ENCODE measurements at places on chromosomes 13 and 19.

DNA sequence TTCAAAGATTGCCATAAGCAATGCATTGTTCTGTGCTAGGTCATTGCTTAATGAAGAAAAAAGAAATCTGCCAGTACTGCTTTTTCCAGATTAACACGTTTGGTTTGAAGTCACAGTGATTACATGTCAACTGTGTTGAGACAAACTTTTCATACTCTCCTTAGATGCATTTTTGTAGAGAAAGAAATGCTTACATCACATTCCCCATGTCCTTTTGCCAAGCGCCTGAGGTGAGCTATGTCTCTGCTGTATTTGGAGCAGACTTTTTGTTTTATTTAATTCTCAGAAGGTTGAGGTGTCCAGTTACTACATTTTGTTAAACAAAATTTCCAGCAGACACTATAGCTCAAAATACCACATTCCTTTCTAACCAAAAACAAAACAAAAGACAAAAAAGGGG, 16.2 kb downstream of the LACC1 start:
- DNase-seq = no peak

DNA sequence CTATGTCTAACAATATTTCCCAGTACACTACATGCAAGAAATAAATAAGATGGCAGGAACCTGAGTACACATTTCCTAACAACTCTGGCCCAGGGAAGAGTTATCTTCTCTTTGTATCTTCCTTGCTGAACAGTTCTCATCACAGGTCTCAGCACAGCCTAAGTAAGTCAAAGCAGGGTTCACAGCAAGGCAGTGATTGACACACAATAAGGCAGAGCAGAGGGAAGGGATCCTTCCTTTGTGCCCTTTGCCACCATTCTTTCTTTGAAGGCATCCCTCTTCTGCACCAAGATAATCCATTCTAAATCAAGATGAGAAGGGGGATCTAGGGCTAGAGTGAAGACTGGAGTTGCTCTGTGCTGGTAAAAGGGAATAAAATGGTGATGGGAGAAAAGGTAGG, 73.4 kb upstream of the TRPC4 start:
- no peak for DNase-seq

DNA sequence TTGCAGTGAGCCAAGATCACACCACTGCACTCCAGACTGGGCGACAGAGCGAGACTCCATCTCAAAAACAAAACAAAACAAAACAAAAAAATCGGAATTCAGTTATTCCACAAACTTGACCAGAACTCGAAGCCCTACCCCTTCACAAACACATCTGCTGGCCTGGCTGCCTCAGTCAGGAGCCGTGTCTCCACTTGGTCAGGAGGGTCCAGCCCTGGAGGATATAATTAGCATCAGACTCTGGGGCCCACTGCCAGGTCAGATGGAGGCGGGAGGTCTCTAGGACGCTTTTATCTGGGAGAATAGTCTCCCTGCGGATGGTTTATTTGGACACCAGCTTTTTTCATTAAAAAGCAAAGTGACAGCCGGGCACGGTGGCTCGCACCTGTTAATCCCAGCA, 8.0 kb downstream of the ELL start:
- no peak for DNase-seq

- DNase-seq = no peak
Observed at GRCh38 chr19:9531933-9532332, 6.5 kb downstream of the ZNF426 start.

DNA sequence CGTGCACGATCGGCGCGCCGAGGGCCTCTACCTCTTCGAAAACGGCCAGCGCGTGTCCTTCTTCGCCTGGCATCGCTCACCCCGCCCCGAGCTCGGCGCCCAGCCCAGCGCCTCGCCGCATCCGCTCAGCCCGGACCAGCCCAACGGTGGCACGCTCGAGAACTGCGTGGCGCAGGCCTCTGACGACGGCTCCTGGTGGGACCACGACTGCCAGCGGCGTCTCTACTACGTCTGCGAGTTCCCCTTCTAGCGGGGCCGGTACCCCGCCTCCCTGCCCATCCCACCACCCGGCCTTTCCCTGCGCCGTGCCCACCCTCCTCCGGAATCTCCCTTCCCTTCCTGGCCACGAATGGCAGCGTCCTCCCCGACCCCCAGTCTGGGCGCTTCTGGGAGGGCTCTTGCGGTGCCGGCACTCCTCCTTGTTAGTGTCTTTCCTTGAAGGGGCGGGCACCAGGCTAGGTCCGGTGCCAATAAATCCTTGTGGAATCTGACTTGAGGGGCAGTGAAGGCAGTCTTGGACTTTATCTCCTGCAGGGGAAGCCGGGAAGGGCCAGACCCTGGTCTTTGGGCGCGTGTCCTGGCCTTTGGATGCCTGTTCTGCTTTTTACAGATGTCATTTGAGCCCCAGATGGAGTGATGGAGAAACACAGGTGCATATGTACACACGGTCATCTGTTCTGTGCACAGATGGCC, 2.2 kb downstream of the CLEC11A start:
- no peak for DNase-seq

DNA sequence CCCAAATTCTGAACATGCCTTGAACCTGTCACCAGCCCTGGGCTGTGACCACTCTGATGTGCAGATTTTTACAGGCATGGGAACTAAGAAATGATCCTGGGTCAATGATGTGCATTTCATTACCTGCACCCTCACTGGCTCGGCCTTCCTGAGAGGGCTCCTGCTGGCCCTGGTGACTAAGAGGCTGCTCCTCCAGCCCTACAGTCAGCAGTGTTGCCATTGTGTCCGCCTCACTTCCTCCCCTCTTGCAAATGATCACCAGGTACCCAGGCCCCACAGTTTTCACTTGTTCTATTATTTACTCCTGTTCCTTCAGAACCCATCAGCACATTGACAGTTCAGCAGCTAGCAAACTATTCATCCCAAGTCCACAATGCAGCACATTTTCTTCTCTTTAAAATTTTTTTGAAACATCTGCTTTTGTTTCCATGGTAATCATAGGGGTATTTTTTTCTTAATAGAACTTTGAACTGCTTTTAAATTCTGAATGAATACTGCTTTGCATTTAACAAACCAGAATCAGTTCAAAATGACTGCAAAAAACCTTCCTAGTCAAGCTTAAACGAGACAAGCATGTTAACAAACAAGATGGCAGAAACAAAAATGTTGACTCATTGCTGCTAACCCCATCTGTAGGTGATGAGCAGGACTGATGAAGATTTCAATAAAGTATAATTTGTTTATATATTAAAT, 29.3 kb downstream of the STARD13 start:
- DNase-seq = no peak

DNA sequence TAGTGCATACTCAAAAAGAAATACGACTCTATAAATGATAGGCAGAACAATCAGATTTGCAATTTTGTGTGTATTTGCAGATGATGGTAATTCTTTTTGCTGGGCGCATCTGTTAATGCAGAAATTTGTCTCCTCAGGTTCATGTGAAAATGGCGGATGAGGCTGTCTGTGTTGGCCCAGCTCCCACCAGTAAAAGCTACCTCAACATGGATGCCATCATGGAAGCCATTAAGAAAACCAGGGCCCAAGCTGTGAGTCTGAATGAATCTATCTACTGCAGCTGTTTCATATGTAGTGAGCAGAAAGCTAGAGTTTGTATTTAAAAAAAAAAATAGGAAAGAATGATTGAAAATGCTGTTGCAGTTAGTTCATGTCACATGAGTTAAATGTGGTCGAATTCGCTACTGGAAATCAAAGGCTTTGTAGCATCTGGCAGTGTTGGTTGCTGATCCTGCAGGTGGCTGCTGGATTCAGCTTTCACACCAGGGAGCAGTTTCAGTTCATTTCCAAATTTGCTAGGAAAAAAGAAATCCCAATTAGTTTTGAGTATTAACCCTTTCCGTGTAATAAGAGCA, 66.0 kb downstream of the PCCA start:
- no peak for DNase-seq
